CD4-positive, alpha-beta T cell treated with Interleukin-4 for 4 hours (primary cell): ENCODE measurements at places on chromosomes 2 and 18.

- DNase-seq = no peak
Observed at GRCh38 chr18:39959839-39960238, 1995.2 kb upstream of the PIK3C3 start.

DNA sequence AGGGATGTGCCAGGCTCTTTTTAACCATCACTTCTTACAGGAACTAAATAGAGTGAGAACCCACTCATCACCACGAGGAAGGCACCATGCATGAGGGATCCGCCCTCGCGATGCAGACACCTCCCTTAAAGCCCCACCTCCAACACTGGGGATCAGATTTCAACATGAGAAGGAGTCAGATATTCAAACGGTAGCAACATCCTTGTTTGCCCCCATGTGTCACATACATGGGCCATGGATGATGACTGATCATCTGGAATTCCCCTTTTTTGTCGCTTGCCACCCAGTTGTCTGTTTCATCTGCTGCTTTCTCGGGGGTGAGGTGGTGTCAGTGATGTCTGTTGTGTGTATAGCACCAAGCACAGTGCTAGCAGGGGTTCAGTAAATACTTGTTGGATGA, 57.9 kb downstream of the NCK2 start:
- peak; percentile 94 for DNase-seq

GRCh38 chr18:48575658-48576456, 37.0 kb downstream of the CTIF start:
- DNase-seq = no peak

GRCh38 chr2:37907501-37908225, 17.4 kb upstream of the RMDN2 start:
- no peak for DNase-seq

DNA sequence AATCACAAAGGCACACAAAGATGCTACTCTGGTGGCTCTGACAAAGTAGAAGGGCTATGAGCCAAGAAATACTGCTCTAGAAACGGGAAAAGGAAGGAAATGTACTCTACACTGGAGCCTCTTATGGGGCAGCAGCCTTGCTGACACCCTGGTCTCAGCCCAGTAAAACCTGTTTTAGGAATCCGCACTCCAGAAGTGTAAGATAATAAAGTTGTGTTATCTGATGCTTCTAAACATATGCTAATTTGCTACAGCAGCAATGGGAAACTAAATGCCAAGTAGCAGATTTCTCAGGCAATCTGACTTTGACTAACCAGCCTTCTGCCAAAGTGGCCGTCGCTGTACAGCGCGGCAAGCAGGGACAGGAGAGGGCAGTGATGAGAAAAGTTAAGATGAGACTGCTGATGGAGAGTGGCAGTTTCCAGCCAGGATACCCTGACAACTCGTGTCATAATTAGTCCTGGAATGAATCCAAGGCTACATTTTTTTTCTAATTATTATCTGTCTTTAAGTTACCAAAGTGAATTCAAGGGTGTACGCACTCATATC, 99.0 kb downstream of the NETO1 start:
- no peak for DNase-seq

DNA sequence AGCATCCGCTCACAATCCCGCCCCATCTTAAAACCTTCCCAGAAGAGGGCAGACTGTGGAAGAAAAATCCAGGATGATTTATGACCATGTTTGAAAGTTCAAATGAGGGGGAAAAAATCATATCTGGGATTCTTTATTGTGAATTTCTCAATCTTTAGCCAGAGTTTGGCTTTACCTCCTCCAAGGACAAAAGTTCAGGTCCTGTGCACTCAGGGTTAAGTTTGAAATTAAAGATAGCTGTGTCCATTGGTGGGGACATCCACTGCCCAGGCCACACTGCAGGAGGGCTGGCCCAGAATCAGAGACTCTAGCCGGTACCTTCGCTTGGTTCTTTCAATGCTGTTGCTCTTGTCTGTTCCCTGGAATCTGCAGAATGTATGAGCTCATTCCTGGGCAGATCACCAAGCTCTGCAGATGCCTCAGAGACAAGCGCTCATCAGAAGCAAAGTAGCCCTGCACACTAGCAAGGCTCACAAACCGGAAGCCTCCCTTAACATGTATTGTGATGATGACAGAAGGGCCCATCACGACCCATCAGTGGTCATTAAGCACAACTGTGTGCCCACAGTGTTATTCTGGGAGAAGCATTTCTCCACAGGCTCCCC, 375.3 kb upstream of the KLHL29 start:
- no peak for DNase-seq

GRCh38 chr18:79625195-79625923, 54.2 kb upstream of the CTDP1 start:
- peak; percentile 30 for DNase-seq

- no peak for DNase-seq
Observed at GRCh38 chr18:50428531-50429206, 53.8 kb downstream of the SKA1 start.

- DNase-seq = no peak
Observed at GRCh38 chr2:7190587-7191324, 273.5 kb downstream of the RNF144A start.

DNA sequence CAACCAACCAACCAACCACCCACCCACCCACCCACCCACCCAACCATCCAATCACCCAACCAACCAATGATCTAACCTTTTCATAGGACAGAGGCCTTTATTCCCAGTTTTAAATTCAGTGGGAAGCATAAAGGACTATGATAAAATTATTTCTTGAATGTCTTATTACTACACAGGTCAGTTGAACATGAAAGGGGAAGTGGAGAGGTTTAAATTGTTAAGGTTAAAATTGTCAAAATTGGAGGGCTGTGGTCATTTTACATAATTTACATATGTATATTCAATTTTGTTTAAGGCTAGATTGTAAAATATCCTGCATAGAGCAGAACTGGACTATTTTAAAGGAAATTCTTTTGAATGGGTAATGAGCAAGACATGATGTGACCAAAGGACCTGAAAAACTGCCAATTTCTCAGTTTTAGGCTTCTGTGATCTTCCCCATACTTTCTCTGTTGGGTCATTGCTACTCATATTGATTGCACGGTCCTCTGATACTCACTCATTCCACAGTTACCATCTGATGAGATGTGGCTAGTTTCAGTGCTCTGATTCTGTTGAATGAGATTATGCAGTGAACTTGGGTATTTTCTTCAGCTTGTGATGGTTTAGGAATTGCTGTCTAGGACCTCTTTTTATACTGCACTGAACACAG, 127.4 kb downstream of the PLCL1 start:
- no peak for DNase-seq

DNA sequence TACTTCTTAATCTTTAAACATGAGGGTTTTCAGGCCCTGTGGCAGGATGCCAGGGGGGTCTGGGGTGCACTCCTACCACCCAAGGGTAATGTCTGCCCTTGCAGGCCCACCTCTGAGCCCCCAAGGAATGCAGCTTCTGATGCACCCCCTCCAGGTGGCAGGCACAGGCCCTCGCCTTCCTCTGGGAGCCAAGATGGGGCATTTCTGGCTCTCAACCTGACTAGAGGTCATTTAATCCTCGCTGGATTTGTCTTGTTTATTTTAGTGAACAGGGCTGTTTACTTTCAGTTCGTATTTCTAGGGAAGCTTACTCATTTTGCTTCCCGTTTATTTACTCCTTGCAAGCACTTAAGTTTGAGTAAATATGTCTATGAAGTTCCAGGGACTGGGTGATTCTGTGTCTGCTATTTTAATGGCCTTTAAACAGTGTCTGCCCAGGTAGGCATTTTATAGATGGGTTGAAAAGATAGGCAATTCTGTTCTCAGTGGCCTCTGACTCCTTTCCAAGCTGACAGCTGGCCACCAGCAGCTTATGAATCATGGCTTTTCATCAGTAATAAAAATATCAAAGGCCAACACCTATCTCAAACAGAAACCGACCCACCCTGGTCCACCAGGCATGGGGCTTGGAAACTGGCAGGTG, 11.1 kb upstream of the DNPEP start:
- no peak for DNase-seq

GRCh38 chr18:9419956-9420631, 55.2 kb upstream of the RALBP1 start:
- DNase-seq = no peak

DNA sequence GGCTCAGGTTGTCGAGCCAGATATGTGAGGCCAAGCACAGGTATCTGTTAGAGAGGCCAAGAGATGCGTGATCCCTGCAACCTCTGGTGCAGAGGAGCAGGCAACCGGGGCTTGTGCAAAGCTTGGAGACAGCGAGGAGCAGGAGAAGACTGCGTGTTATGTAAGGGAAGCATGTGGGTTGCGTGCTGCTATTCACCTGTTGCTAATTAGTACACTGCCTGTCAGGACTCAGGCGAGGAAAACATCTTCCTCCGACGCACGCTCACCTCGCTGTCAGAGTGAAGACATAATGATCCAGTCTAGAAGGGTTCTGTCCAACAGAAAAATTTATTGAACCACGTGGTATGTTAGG, 102.5 kb downstream of the HNRNPLL start:
- DNase-seq = no peak
